Endothelial cell of coronary artery (primary cell): ENCODE measurements at places on chromosomes 6 and 20. TPM values are rescaled to one million over a fixed set of nuclear protein-coding genes. Genes with fewer than 3 reads are reported as not detected.

OLIG3 gene
- total RNA-seq = not detected in 2 replicates

COMMD7 gene
- 21.3 and 24.1 TPM in 2 replicates for total RNA-seq

PLN gene
- total RNA-seq = not detected in 2 replicates

SLC22A7 gene
- not detected in 2 replicates for total RNA-seq

RNASET2 gene
- 6.5 and 14.9 TPM in 2 replicates for total RNA-seq

SLC17A1 gene
- not detected in 2 replicates for total RNA-seq

MYB gene
- total RNA-seq = 0.09 and 0.19 TPM in 2 replicates

FAM8A1 gene
- total RNA-seq = 7.6 and 11.5 TPM in 2 replicates

KIF25 gene
- total RNA-seq = not detected in 2 replicates

ZNF322 gene
- 12.3 and 16.0 TPM in 2 replicates for total RNA-seq

RCAN2 gene
- total RNA-seq = 0.09 TPM in 2 replicates

RSPH9 gene
- 0.09 and 0.19 TPM in 2 replicates for total RNA-seq

MCCD1 gene
- not detected in 2 replicates for total RNA-seq

LAMA2 gene
- total RNA-seq = 4.0 and 25.0 TPM in 2 replicates

TTI1 gene
- 15.3 and 17.9 TPM in 2 replicates for total RNA-seq

DNMT3B gene
- 2.1 and 2.6 TPM in 2 replicates for total RNA-seq

AIF1 gene
- total RNA-seq = not detected in 2 replicates

NTSR1 gene
- 0.19 and 0.27 TPM in 2 replicates for total RNA-seq

HDGFL1 gene
- not detected in 2 replicates for total RNA-seq

ELOVL4 gene
- total RNA-seq = 0.94 and 1.6 TPM in 2 replicates

SFTA2 gene
- not detected in 2 replicates for total RNA-seq

DBNDD2 gene
- total RNA-seq = 4.3 and 4.6 TPM in 2 replicates

FKBP1C gene
- total RNA-seq = 0.28 and 1.6 TPM in 2 replicates

CFB gene
- total RNA-seq = 0.90 and 4.7 TPM in 2 replicates

RIPOR3 gene
- under 0.01 TPM in 2 replicates for total RNA-seq

HUS1B gene
- 1.3 and 1.6 TPM in 2 replicates for total RNA-seq

RING1 gene
- total RNA-seq = 17.6 and 23.9 TPM in 2 replicates

TNF gene
- total RNA-seq = not detected in 2 replicates

UBE2C gene
- 9.7 and 23.3 TPM in 2 replicates for total RNA-seq

CCN6 gene
- not detected in 2 replicates for total RNA-seq

NFATC2 gene
- 1.1 and 1.5 TPM in 2 replicates for total RNA-seq

CLDN20 gene
- not detected in 2 replicates for total RNA-seq

C6orf15 gene
- not detected in 2 replicates for total RNA-seq

LAMP5 gene
- total RNA-seq = 0.27 TPM in 1 of 2 replicates, not detected in the other

ARFGEF3 gene
- 1.7 and 4.8 TPM in 2 replicates for total RNA-seq

MRAP2 gene
- 0.38 and 4.6 TPM in 2 replicates for total RNA-seq

LYRM4 gene
- total RNA-seq = 21.5 and 26.9 TPM in 2 replicates

ISM1 gene
- total RNA-seq = not detected in 2 replicates

SLC26A8 gene
- not detected in 2 replicates for total RNA-seq

AGER gene
- 0.36 and 0.66 TPM in 2 replicates for total RNA-seq

SIM1 gene
- under 0.01 TPM in 2 replicates for total RNA-seq

CNBD2 gene
- total RNA-seq = 2.0 and 3.1 TPM in 2 replicates

POPDC3 gene
- 0.19 and 0.90 TPM in 2 replicates for total RNA-seq

SRSF12 gene
- total RNA-seq = under 0.01 and 0.09 TPM in 2 replicates

ARMH2 gene
- total RNA-seq = not detected in 2 replicates

OPRM1 gene
- not detected in 2 replicates for total RNA-seq
